ENCODE measurements at places on chromosomes 2 and 18.

GRCh38 chr2:155060896-155061295 is 362.4 kb downstream of the KCNJ3 start:
- DNase-seq: no peak

GRCh38 chr2:217189747-217190146 is 329.9 kb upstream of the TNP1 start:
- no peak for DNase-seq

GRCh38 chr2:127662937-127663565 is 12.3 kb downstream of the LIMS2 start:
- DNase-seq: no peak

DNA sequence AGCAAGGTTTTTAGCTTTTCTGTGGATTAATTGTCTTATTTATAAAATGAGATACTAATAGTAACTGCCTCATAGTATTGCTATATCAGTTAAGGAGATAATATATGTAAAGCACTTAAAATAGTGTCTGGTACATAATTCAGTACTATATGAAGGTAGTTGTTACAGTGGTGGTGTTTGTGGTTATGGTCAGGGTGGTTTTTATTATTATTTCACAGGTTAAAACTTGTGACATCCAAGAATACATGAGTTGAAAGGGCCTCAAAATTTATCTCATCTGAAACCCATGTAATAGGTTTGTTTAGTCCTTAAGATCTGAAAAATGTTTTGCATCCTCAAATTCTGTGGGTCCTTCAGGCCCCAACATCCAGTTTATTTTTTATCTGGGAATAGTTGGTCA is 369.5 kb upstream of the LRATD1 start:
- no peak for DNase-seq

- no peak for DNase-seq
These were observed 213.8 kb upstream of the MGAT5 start for GRCh38 chr2:134039912-134040581.

DNA sequence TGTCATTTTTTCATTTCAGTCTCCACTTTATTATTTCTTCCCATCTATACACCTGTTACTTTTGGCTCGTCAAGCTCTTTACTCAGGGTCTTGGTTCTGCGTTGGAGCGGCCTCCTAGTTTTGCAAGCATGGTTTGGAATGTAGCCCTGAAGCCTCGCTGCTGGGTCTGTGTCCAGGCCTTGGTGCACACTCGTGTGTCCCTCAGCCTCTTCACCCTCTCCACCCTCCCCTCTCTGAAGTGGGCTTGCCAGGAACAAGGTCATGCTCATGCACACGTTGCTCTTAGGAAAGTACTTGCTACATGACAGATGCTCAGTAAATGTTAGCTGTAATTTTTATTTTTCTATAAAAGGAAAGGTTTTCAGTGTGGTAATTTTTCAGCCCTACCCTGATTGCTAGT is 147.0 kb downstream of the ATP9B start:
- no peak for DNase-seq

All from skeletal muscle cell (primary cell).